Activated T-helper 17 cell treated with anti-CD3 and anti-CD28 coated beads, Interleukin-2, amount 50 U/mL, for 72 hours (primary cell): ENCODE measurements at places on chromosomes 2 and 18. TPM values are rescaled to one million over a fixed set of nuclear protein-coding genes. Genes with fewer than 3 reads are reported as not detected.

DNA sequence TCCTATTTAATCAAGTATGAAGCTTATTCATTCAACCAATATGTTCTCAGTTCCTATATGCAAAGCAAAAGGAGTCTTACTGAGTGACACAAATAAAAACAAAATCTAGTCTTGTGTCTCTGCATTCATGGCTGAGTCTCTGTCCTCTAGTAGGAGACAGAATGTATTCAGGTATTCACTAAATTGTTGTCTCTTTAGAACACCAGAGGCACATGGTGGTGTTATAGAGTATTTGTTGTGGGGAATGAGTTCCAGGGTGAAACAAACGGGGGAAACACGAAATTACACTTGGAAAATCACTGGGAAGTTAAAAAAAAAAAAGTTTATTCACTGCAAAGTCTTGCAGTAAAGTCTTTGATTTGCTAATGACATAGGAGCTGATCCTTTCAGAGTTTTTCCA is 131.7 kb upstream of the FSHR start:
- H3K27ac ChIP-seq, result no peak overlapping the region
- H3K4me3 ChIP-seq, result no peak overlapping the region
- no peaks in the 10 kb centered on the region for H3K4me1 ChIP-seq
- H3K27me3 ChIP-seq, result no peaks in the 10 kb centered on the region
- no peak for ATAC-seq

DNA sequence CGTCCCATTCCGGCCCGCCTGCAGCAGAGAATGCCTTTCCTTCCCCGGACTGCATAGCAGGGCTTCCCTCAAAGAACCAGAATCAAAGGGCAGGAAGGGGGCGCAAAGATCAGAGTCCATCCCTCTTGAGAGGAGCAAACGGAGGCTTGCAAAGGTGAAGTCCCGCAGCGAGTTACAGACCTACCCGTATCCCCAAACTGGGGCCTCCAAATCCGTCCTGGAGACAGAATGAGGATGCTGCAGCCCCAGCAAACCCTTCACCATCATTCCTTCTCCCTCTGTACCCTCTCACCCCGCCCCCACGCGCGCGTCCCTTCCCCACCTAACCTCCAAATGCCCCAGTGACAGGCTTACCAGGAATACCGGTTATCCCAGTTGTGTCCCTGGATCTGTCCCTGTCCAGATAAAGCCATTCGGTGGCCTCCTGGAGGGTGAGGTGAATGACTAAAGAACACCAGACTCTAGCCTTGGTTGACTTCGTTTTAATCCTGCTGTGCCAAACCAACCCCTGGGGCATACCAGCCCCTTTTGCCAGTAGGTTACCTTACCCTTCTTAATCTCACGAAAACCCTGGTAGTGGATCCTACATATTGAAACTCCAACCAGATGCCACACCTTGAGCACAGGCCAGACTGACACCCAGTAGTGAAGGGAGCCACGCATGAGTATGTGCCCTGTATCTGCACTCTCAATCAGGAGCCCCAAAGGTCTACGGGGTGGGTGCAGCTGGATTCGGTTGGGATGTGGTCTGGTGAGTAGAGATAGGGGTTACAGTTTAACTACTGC is 961 bp upstream of the SLC40A1 start:
- H3K4me1 ChIP-seq, result peaks cover 13% of the 10 kb centered on the region
- H3K27ac ChIP-seq, result peak overlapping the region; percentile 23
- no peaks in the 10 kb centered on the region for H3K27me3 ChIP-seq
- peak overlapping the region; percentile 91 for H3K4me3 ChIP-seq

Gene UCN
- 2.4 TPM for total RNA-seq

DNA sequence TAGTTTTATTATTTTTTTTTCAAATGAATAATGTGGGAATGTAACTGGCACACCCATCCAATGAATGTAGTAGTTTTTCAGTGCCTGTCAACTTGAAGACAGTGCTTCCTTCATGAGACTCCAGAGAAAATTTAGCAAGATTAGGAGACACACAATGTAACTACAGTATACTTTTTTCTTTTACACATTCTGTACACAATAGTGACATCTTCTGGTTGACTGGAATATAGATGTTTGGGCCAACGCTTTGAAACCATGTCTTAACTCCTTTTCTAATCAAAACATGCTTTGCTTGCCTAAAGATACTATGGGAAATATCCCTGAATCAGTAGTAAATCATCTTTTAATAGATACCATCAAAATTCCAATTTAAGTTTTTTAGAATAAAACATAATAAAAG is 229.5 kb upstream of the ZC3H15 start:
- H3K27me3 ChIP-seq, result no peaks in the 10 kb centered on the region
- H3K27ac ChIP-seq, result no peak overlapping the region

Gene TRIM43
- total RNA-seq, result not detected

Gene MC5R
- total RNA-seq, result not detected

- no peak overlapping the region for H3K27ac ChIP-seq
- H3K36me3 ChIP-seq, result no peaks in the 10 kb centered on the region
- ATAC-seq, result peak; percentile 59
- no peaks in the 10 kb centered on the region for H3K4me1 ChIP-seq
- no peaks in the 10 kb centered on the region for H3K27me3 ChIP-seq
- H3K4me3 ChIP-seq, result no peak overlapping the region
Measured at GRCh38 chr2:11090187-11090586, 65.1 kb upstream of the SLC66A3 start.

Gene KCNS3
- total RNA-seq, result not detected

- no peak overlapping the region for H3K4me3 ChIP-seq
- H3K36me3 ChIP-seq, result no peaks in the 10 kb centered on the region
- peaks cover 7% of the 10 kb centered on the region for H3K4me1 ChIP-seq
- no peak for ATAC-seq
Measured at GRCh38 chr2:25063876-25064660, 22.2 kb downstream of the EFR3B start.

DNA sequence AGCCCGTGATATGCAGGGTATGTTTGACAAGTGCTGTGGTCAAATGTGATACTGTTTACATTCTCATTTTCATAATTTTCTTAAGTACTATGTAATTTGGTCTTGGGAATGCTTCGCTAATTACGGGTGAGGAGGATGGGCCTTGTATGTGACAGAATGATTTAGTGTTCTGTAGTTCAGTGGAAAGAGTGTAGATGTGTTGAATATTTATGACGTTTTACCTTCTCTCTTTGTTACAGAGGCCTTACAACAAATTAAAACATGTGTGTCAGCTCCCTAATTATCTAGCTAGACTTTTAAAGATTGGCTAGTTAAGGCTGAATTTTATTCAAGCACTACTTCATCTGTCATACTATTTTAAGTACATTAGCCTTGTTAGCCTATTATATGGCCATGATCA is 10.6 kb upstream of the CHRNA1 start:
- H3K27ac ChIP-seq, result no peak overlapping the region
- ATAC-seq, result no peak
- H3K4me3 ChIP-seq, result no peak overlapping the region
- H3K4me1 ChIP-seq, result peaks cover 21% of the 10 kb centered on the region
- H3K36me3 ChIP-seq, result no peaks in the 10 kb centered on the region

DNA sequence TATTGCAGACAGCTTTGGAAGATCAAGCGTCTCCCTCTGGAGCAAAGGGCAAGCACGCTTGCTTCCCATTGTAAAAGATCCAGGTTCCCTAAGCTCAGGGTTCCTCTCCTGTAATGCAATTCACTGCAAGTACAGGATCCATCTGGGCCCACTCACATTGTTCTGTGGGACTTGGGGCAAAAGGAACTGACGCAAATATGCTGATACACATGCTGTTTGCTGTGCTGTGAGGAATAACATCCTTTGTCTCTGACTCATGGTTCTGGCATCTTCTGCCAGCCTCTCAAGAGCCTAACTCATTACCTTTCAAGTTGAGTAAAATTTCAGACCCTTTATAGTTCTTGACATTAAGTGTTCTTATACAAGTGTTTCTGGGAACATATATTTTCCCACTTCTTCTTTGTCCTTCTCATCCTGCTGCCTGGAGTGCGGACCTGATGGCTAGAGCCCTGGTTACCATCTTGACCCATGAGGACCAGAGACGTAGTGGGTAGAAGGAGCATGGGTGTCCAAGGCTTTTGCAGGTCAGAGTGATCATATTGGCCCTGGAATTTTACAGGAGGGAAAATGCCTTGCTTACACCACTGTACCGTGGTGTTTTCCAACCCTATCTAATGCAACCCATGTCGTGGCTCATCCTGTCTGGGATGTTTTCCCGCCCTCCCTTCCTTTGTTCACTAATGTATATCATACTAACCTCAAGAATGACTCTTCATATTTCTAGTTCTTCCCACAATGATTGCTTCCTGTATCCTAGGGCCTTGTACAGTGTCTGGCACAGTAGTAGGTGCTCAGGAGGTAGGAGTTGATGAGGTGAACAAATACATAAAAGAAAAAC is 145.7 kb upstream of the GLI2 start:
- H3K4me3 ChIP-seq, result no peak overlapping the region
- no peak overlapping the region for H3K27ac ChIP-seq
- no peaks in the 10 kb centered on the region for H3K4me1 ChIP-seq

DNA sequence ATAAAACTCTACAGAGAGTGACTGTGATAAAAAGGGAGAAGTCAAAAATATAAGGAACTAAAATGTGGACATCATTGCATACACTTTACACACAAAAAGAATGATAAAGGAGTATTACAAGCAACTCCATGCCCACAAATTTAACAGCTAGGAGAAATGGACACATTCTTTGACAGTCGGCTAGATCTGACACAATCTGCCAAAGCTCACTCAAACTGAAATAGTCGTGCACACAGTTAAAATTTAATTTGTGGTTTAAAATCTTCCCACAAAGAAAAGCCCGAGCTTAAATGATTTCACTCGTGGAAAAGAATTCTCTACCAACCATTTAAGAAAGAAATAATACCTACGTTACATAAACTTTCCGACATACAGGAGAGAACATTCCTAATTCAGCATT is 132.4 kb downstream of the ZAP70 start:
- H3K4me3 ChIP-seq, result no peak overlapping the region
- peaks cover 26% of the 10 kb centered on the region for H3K36me3 ChIP-seq
- peaks cover 17% of the 10 kb centered on the region for H3K4me1 ChIP-seq
- no peak for ATAC-seq

DNA sequence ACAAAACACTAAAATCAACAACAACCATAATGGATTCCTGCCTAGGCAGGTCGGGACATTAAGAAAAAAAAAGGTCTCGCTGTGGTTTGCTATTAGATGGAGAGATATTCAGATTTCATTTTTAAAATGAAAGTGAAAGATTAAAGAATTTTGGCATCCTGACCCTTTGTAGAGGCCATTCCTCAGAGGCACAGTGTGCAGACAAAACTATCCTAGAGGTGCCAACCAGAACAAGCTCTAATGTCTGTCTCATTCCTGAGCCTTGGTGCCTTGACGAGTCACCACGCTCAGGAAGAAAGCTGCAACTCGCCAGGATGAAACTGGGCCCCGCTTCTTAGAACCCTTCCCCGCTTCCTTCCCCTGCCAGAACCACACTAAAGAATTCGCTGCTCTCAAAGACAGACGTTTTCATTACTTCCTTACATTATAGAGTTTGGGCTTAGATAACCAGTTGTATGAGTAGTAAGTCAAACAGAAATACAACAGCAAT is 156.0 kb downstream of the TGIF1 start:
- peak; percentile 17 for ATAC-seq
- H3K36me3 ChIP-seq, result no peaks in the 10 kb centered on the region
- no peaks in the 10 kb centered on the region for H3K27me3 ChIP-seq
- no peak overlapping the region for H3K27ac ChIP-seq

- no peak overlapping the region for H3K4me3 ChIP-seq
- no peak for ATAC-seq
- H3K36me3 ChIP-seq, result no peaks in the 10 kb centered on the region
- no peaks in the 10 kb centered on the region for H3K27me3 ChIP-seq
Measured at GRCh38 chr2:208781166-208781565, 374.6 kb downstream of the PTH2R start.

- H3K27ac ChIP-seq, result no peak overlapping the region
- peaks cover 14% of the 10 kb centered on the region for H3K27me3 ChIP-seq
- no peak overlapping the region for H3K4me3 ChIP-seq
- H3K36me3 ChIP-seq, result no peaks in the 10 kb centered on the region
- H3K4me1 ChIP-seq, result no peaks in the 10 kb centered on the region
Measured at GRCh38 chr2:36701391-36701795, 4.9 kb downstream of the VIT start.

DNA sequence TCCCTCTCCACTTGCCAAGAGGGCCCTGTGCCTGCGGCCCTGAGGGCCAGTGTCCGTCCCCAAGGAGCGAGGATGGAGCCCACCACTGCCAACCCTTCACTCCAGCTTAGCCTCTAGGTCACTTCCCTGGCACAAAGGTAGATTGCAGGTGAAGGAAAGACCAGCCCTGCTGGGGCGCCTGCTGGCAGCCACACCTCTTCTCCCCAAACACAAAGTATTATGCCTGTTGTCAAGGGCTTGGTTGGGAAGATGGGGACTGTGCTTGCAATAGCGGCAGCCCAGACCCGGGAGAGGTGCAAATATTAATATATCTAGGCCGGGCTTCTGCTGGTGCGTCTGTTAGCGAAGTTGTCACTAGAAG is 7.7 kb downstream of the KCNF1 start:
- H3K27me3 ChIP-seq, result peaks cover 16% of the 10 kb centered on the region
- no peak overlapping the region for H3K4me3 ChIP-seq
- H3K4me1 ChIP-seq, result no peaks in the 10 kb centered on the region
- no peak overlapping the region for H3K27ac ChIP-seq

- H3K27me3 ChIP-seq, result no peaks in the 10 kb centered on the region
- no peak for ATAC-seq
- H3K36me3 ChIP-seq, result no peaks in the 10 kb centered on the region
- H3K27ac ChIP-seq, result no peak overlapping the region
- H3K4me1 ChIP-seq, result peaks cover 9% of the 10 kb centered on the region
- H3K4me3 ChIP-seq, result no peak overlapping the region
Measured at GRCh38 chr2:203030545-203030944, 15.9 kb downstream of the NBEAL1 start.
